Right atrium auricular region (tissue), 2 donors: ENCODE measurements at places on chromosomes 1 and 21. TPM values are rescaled to one million over a fixed set of nuclear protein-coding genes. Genes with fewer than 3 reads are reported as not detected.
A peak's percentile ranks its signal among the peaks of the same experiment; 100 is the strongest.

ADCY10 gene
- total RNA-seq, result not detected

- H3K4me3 ChIP-seq, result no peak overlapping the region
- no peaks in the 10 kb centered on the region for H3K27me3 ChIP-seq
- H3K27ac ChIP-seq, result peak overlapping the region; percentile 88
- no peaks in the 10 kb centered on the region for H3K4me1 ChIP-seq
- H3K36me3 ChIP-seq, result no peaks in the 10 kb centered on the region
- DNase-seq, result no peak
Observed at GRCh38 chr1:209741193-209741592, 14.7 kb upstream of the TRAF3IP3 start.

DNA sequence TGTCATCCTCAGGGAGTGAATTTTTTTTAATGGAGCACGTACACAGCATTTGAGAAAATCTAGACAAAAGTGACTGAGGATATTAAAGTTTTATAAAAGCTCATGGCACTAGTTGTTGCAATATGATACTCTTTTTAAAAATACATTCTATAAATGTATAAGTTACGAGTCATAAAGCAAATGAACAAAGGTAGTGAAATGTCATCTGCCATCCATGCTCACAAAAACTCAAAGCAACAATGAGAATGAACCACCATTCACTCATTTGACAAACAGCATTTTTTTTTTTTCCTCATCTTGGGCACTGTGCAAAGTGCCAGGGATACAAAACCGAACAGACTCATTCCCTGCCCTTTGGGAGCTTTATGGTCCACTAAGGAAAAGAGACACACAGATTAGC, 38.7 kb downstream of the GPR137B start:
- no peaks in the 10 kb centered on the region for H3K4me1 ChIP-seq
- H3K27me3 ChIP-seq, result no peaks in the 10 kb centered on the region
- H3K27ac ChIP-seq, result no peak overlapping the region
- peaks cover 28% of the 10 kb centered on the region for H3K36me3 ChIP-seq
- no peak for DNase-seq
- no peak overlapping the region for H3K4me3 ChIP-seq

- no peak overlapping the region for H3K27ac ChIP-seq
- no peaks in the 10 kb centered on the region for H3K27me3 ChIP-seq
- H3K4me1 ChIP-seq, result no peaks in the 10 kb centered on the region
- no peaks in the 10 kb centered on the region for H3K36me3 ChIP-seq
- H3K4me3 ChIP-seq, result no peak overlapping the region
- no peak for DNase-seq
Observed at GRCh38 chr1:63108206-63108605, 214.2 kb upstream of the FOXD3 start.

GRCh38 chr1:55589671-55590297, 374.6 kb upstream of the USP24 start:
- no peak for DNase-seq
- no peaks in the 10 kb centered on the region for H3K27me3 ChIP-seq
- H3K27ac ChIP-seq, result peak overlapping the region; percentile 71

DNA sequence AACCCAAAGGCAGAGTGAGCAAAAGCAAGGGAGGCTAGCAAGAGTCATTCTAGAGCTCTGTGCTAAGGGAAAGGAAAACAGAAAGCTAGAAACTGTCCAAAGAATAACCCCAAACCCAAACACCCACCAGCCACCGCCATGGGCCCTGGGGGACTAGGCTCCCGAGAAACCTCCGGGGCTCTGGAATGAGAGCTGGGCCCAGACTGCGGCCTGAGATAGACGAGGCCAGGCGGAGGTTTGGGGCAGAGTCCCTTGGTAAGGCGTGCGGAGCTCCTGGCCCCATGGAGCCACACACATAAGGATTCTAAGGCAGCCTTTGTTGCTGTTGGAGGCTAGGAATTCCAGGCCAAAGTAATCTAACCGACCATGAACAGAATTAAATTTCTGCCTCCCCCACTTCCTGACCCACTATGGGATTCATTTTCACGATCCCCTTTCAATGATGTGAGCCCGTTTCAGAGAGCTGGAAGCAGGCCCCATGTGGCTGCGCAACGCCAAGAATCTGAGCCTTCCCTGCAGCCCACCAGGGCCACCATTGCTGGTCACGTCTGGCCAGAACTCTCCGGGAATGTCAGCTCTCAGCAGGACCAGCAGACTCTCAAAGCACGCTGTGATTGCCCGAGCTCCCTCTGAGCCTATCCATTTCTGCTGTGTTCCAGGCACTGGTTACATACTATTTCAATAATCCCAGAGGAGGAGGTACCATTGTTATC, 145.0 kb downstream of the TRABD2B start:
- H3K36me3 ChIP-seq, result no peaks in the 10 kb centered on the region
- no peak overlapping the region for H3K27ac ChIP-seq
- H3K27me3 ChIP-seq, result no peaks in the 10 kb centered on the region
- no peaks in the 10 kb centered on the region for H3K4me1 ChIP-seq
- H3K4me3 ChIP-seq, result no peak overlapping the region

ESRRG gene
- 38.5 TPM for total RNA-seq

MX2 gene
- total RNA-seq, result 5.5 TPM

DNA sequence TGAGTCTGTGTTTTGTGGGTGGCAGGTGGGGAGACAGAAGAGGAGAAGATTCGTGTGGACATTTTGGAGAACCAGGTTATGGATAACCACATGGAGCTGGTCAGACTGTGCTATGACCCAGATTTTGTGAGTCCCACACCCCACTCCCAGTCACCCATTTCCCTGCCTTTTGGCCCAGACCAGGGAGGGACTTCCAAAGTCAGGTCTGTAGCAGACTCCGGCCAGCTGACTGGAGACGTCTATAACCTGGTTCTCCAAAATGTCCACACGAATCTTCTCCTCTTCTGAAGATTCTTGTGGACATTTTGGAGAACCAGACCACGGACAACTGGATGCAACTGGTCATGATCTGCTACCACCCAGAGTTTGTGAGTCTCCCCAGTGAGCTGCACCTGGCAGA, 1.6 kb downstream of the GSTM5 start:
- no peaks in the 10 kb centered on the region for H3K4me1 ChIP-seq
- no peaks in the 10 kb centered on the region for H3K27me3 ChIP-seq
- H3K4me3 ChIP-seq, result no peak overlapping the region
- DNase-seq, result no peak
- no peaks in the 10 kb centered on the region for H3K36me3 ChIP-seq
- H3K27ac ChIP-seq, result no peak overlapping the region

C8A gene
- total RNA-seq, result not detected

DNA sequence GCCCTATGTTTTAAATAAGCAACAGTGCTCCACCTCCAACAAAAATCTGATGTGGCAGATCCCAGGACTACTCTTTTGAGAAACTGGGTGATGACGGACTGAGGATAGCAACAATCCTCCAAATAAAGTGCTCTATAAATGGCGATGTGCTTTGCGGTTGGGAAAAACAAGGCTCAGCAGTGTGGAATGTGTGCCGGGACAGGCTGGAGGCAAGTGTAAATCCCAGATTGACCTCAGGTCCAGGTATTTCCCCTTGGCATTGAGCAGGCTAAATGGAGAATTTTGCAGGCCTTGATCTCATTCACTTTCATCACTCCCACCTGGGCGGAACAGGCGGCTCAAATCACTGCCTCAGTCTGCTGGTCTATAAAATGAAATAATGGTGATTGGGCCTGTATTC, 35.1 kb downstream of the LRRC42 start:
- no peak overlapping the region for H3K4me3 ChIP-seq
- no peak for DNase-seq
- no peak overlapping the region for H3K27ac ChIP-seq
- no peaks in the 10 kb centered on the region for H3K36me3 ChIP-seq
- no peaks in the 10 kb centered on the region for H3K4me1 ChIP-seq
- H3K27me3 ChIP-seq, result no peaks in the 10 kb centered on the region

GRCh38 chr1:209486861-209487593, 96.5 kb upstream of the CAMK1G start:
- H3K4me3 ChIP-seq, result no peak overlapping the region
- H3K36me3 ChIP-seq, result no peaks in the 10 kb centered on the region

GRCh38 chr1:210516697-210517459, 188.2 kb downstream of the HHAT start:
- no peak overlapping the region for H3K27ac ChIP-seq
- no peaks in the 10 kb centered on the region for H3K4me1 ChIP-seq
- H3K4me3 ChIP-seq, result no peak overlapping the region
- DNase-seq, result no peak

PRAMEF17 gene
- total RNA-seq, result not detected

TESK2 gene
- total RNA-seq, result 2.8 TPM

- DNase-seq, result no peak
- H3K4me1 ChIP-seq, result peaks cover 12% of the 10 kb centered on the region
- no peaks in the 10 kb centered on the region for H3K27me3 ChIP-seq
Observed at GRCh38 chr21:33244082-33244778, 14.5 kb downstream of the IFNAR2 start.

DNA sequence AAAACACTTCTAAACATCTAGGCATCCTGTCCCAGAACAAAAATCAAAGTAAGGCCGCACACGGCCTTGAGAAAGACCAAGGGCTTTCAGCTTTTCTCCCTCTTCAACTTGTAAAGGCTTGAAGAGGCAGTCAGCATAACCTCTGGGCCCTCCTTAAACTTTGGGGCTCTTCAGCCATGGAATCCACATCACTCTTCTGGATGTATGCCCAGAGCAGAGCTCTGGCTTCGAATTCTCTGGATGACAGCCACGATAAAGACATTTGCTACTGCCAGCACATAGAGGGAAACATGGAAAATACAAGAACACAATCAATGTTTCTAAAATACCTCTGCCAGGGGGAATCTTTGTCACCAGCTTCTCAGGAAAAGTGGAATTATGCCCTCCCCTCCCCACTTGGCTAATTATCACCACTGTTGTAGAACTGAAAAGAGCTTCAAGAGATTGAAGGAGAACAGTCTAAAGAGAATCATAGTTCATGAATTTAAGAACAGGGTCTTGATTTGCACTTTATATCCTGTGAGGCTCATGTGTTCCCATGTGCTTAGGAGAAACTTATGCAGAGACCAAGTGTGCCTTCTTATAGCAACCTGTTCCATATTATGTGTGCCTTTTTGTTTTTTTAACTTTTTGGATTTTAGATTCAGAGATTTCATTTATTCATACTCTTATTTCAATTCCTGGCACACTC, 39.0 kb upstream of the DPT start:
- H3K27me3 ChIP-seq, result no peaks in the 10 kb centered on the region
- no peaks in the 10 kb centered on the region for H3K36me3 ChIP-seq
- peak; percentile 71 for DNase-seq
- H3K4me1 ChIP-seq, result peaks cover 9% of the 10 kb centered on the region
